AG04450 (cell line): ENCODE measurements at places on chromosomes 13 and 19.

DNA sequence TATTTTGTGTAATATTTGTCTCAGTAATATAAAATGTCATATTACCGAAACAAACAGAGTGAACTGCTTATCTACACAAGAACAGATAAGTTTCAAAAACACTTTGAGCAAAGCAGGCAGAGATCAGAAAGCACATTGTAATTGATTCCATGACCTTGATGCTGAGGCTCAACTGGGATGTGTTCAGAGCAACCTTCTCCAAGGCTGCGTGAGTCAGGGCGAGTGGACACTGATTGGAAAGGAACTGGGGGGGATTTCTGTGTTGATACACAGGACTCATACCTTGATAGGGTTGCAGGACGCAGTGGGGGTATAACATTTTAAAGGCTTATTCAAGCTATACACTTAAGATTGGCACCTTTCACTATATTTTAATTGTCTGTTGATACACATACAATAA lies 1136.3 kb downstream of the UQCRFS1 start:
- DNase-seq, result no peak

GRCh38 chr13:93364166-93364565 lies 137.6 kb downstream of the GPC6 start:
- peak; percentile 27 for DNase-seq

GRCh38 chr13:101624210-101624922 lies 171.9 kb downstream of the ITGBL1 start:
- DNase-seq, result no peak

DNA sequence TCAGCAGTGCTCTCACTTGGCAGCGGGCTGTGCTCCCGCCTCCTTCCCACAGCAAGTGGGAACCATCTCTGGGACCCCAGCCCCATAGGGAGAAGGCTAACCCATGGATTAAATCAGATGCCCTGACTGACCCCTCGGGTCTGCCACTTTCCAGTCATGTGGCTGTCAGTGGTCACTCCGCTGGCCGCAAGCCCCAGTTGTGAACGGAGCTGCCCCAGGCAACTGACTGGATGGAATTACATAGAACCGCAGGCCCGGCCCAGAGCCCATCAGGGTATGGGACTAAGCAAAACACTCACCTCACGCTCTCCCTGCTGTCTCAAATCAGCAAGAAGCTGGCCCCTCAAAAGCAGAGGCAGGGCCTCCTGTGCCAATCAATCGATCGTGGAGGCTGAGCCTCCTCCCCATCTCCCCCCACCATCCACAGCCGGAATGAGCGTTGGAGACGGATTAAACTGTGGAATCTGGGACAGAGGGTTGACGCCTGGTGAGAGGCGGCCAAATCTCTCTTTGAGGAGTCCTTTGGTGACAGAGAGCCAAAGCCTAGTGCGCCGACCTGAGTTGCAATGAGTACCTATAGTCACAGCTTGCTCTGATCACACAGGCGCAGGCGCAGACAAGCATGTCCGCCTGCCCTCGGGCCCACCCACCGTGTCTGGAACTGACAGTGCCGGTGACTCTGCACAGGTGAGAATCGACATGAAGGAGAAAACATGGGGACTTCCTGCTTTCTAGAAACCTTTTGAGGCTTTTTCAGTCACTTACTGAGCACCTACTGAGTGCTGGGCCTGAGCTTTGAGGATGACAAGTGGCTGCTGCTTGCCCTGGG lies 38.7 kb downstream of the PBX4 start:
- DNase-seq, result no peak

- DNase-seq, result no peak
Measured at GRCh38 chr13:77449265-77449664, 86.2 kb upstream of the SCEL start.

GRCh38 chr13:30126903-30127428 lies 180.4 kb downstream of the KATNAL1 start:
- no peak for DNase-seq

GRCh38 chr13:87130423-87130822 lies 540.7 kb upstream of the SLITRK5 start:
- no peak for DNase-seq

DNA sequence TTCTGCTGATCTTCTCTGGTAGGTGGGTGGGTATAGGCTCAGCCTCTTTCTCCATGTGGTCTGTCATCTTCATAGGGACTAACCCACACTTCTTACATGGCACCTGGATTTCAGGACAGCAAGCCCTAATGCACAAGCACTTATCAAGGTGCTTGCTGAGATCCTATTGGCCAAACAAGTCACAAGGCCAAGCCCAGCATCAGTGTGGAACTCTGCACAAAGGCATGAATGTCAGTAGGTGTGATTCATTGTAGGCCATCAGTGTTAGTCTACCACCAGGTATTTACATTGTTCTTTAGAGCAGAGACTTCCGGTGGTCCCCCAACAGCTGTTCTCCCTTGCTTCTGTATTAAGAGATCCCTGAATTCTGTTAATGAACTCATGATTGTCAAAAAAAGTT lies 8.3 kb upstream of the RB1 start:
- DNase-seq, result no peak

DNA sequence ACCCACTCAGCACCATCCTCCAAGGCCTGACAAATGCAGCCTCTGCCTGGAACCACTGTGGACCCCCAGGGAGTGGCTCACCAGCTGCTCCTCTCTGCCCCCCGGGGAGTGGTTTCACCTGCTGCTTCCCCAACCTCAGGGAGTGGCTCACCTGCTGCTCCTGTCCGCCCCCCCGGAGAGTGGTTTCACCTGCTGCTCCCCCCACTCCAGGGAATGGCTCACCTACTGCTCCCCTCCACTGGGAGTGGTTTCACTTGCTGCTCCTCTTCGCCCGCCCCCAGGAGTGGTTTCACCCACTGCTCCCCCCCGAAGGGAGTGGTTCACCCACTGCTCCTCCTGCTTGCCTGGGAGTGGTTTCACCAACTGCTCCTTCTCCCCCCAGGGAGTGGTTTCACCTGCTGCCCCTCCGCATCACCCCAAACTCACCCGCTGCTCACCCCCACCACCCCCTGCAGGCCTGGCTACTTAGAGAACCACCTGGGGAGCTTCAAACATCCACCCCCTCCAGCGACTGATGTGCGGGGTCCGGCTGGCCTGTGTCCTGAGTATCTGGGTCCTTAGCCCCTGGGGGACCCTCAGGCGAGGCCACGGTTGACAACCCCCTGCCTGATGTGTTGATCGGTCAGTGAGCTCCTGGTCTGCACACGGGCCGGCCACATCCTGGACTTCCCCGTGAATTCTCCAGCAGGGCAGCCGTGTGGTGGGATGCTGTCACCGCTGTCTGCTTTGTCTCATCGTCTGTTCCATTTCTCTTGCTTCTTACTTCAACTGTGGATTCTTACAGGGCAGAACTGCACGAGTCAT lies 14.6 kb upstream of the TMEM255B start:
- DNase-seq, result no peak

DNA sequence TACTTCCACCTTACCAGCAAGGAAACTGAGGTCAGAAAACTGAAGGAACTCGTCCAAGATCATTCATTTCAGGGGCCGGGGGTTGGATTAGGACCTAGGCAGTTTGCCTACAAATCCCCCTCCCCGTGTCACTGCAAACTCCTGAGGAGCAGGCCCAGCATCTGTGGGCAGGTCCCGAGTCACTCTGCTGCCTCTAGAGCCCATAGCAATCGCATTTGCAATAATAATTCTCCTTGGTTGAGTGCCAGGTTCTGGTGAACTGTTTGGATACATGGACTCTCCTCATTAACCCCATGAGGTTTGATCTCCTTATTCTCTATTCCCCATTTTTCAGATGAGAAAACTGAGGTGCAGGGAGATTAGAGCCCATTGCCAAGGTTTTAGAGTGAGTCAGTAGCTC lies 903 bp downstream of the PIN1 start:
- DNase-seq, result no peak

- DNase-seq, result no peak
Measured at GRCh38 chr19:35265900-35266519, 2.8 kb upstream of the USF2 start.

DNA sequence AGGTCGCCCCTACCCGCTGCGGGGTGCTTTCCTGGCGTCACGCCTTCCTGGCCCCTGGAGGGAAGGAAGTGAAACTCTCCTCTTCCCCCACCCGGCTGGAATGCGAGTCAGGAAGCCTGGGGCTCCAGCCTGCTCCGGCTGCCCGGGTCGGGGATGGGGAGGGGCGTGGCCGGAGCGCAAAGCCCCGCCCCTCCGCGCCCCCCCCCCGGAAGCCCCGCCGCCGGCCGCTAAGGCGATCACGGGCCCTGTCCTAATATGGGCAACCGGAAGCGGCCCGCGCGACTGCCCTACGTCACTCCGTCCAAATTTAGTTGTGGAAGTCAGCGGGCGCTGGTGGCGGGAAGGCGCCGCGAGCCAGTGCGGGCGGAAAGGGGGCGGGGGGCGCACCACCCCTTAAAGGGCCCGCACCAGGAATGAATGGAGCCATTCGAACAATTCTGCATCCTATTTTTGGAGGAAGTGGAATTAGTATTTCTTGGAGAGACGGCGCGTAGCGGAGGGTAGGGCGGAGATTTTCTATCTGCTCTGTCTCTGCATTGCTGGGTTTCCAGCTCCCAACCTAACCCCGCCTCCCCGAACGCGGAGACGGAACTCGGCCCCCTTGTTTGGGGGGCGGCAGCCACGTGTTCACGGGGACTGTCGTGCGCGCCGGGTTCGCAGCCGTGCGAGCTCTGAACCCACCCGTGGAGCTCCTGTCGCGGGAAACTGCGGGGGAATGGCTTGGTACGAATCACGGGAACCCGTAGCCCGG lies 1.6 kb downstream of the IER2 start:
- peak; percentile 94 for DNase-seq

DNA sequence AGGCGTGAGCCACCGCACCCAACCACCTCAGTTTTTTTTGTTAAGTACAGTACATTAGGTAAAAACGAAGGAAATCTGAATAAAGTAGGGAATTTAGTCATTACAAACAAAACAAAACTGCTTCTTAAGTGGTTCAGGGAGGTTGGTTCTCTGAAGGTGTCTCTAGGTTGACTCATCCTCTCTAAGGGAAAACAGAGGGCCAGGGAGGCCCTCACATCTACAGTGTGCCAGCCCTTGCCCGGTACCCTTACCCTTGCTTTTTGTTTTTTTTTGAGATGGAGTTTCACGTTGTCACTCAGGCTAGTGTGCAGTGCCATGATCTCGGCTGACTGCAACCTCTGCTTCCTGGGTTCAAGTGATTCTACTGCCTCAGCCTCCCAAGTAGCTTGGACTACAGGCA lies 17.2 kb upstream of the JUND start:
- no peak for DNase-seq

GRCh38 chr13:79320433-79320832 lies 85.6 kb downstream of the RBM26 start:
- no peak for DNase-seq

- no peak for DNase-seq
Measured at GRCh38 chr19:18147396-18147795, 5.6 kb upstream of the PIK3R2 start.

DNA sequence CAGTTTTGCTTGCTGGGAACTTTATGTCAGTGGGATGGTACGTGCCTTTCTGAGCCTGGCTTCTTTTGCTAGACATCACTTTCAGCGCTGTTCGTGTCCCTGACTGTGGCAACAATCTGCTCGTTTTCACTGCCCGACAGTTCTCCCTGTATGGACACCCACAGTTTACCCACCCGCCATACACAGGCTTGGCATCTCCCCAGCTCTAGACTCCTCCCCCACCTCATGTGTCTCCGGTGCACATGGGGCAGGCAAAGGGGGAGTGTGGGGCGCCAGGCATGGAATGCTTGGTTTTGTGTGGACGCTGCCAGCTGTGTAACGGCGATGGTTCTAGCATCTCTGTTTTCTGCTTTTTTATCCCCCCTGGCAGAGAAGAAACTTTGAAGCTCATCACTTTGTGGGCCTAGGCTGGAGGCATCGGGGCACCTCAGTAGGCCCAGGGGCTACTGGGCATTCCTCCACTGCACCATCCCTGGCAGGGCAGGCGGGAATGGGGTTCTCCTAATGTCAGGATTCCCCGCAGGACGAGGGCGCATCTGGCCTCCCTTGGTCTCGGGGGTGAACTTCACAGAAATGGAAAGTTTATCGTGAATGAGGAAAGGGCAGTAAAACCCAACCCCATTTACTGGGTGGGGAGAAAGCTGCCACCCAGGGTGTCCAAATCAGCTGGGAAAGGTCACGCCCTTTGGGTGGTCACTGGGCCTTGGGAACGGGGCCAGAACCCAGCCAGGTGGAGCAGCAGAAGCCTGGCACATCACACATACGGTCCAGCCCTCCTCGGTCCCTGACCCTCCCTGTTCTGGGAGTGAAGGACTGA lies 60.8 kb downstream of the CEBPG start:
- DNase-seq, result no peak

DNA sequence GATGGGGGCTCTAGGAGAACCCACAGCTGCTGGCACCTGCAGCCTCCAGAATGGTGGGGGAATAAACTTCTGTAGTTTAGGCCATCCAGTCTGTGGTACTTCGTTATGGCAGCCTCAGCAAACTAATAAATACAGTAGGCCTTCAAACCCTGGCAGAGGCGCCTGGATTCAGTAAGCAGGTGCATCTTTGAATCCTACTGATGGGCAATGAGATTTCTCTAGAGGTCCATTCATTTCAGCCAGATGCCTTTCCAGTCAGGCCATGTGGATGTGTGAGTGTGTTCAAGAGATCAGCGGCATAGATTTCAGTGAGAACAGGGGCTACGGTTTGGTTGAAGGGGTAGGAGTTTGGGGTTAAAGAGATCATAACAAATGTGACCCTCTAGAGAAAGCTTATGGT lies 183.5 kb upstream of the RNF113B start:
- no peak for DNase-seq

GRCh38 chr13:77985866-77986636 lies 67.4 kb upstream of the EDNRB start:
- DNase-seq, result no peak

GRCh38 chr19:47005873-47006272 lies 13.8 kb upstream of the NPAS1 start:
- no peak for DNase-seq

DNA sequence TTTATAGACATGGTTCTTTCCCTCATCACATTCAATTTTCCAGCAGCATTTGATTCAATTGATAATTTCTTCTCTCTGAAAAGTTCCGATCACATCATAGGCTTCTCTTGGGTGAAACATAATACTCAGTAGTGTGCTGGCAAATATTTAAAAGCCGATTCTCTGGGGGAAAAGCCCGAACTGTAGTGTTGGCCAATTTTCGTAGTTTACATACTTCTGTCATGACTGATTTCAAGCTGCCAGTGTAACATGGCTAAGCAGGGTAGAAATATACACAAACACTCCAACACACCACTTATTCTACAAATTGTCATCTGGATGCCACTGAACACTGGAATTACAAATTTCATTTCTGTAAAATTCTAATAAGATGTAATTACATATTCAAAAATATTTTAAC lies 56.1 kb upstream of the FREM2 start:
- no peak for DNase-seq
